LNCaP clone FGC (cell line): ENCODE measurements at places on chromosomes 5 and 9.

DNA sequence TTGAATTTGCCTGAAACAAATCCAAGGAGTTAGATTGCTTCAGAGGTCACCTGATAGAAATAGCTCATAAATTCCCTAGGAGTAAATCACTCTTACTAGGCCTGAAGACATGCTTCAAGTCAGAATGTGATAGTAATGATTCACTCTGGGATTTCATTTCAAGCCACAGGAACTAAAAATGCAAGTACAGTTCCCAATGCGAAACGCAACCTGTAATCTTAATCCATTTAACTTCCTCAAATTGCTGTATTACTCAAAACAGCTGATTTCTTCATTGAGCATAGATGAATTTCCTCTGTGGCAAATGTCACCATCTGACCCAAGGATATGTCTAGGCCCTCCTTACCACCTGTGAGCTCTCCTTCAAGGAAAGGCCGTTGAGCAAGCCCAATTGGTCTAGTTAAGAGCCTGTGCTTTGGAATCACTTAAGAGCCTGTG lies 32.1 kb upstream of the IL6ST start:
- DNase-seq = no peak

GRCh38 chr5:110900829-110901228 lies 162.0 kb downstream of the SLC25A46 start:
- DNase-seq = no peak

GRCh38 chr9:133116346-133117231 lies 4.5 kb downstream of the RALGDS start:
- peak; percentile 68 for DNase-seq

- DNase-seq = no peak
Measured at GRCh38 chr9:99362321-99362720, 140.2 kb downstream of the SEC61B start.

DNA sequence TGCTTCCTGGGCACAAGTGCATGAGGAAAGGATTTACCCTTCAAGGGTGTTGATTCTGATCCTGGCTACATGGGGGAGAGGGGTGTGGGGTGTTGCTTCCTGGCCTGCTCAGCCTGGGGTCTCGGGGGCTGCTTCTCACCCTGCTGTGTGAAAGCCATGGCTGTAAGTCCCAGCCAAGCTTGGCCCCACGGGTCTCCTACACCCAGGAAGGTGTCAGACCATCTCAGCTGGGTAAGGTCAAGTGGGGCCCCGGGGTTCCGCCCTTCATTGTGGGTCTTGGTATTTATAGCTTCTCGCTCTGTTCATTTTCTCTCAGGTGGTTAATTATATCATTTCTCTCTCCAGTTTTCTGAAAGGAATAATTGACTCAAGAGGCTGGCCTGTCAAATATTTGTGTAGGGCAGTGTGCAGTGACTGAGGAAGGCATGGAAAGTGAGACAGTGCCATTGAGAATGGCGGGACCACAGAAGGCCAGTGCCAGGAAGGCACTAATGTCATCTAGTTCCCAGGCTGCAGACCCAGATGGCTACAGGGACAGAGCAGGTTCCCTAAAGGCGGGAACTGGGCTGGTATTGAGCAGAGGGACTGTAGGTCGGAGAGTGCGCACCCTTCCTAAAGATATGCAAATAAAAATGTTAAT lies 126.0 kb downstream of the FOXD1 start:
- DNase-seq = no peak

- no peak for DNase-seq
Measured at GRCh38 chr5:142719836-142720370, 34.0 kb upstream of the FGF1 start.

GRCh38 chr9:3023449-3023848 lies 179.6 kb upstream of the PUM3 start:
- no peak for DNase-seq

- no peak for DNase-seq
Measured at GRCh38 chr9:93288891-93289883, 105.2 kb downstream of the WNK2 start.

DNA sequence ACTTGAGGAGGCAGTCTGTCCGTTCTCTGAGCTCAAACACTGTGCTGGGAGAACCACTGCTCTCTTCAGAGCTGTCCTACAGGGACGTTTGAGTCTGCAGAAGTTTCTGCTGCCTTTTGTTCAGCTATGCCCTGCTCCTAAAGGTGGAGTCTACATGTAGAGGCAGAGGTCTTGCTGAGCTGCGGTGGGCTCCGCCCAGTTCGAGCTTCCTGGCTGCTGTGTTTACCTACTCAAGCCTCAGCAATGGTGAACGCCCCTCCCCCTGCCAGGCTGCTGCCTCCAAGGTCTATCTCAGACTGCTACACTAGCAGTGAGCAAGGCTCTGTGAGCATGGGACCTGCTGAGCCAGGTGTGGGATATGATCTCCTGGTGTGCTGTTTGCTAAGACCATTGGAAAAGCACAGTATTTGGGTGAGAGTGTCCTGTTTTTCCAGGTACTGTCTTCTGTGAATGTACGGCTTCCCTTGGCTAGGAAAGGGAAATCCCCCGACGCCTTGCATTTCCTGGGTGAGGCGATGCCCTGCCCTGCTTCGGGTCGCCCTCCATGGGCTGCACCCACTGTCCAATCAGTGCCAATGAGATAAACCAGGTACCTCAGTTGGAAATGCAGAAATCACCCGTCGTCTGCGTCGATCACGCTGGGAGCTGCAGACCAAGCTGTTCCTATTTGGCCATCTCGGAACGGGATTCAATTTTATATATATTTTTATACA lies 58.5 kb downstream of the CNTRL start:
- DNase-seq = no peak

- no peak for DNase-seq
Measured at GRCh38 chr5:120257358-120257971, 206.6 kb upstream of the PRR16 start.

GRCh38 chr5:11322133-11322532 lies 561.1 kb upstream of the DAP start:
- no peak for DNase-seq

- DNase-seq = no peak
Measured at GRCh38 chr5:168654211-168654721, 75.1 kb upstream of the PANK3 start.

- DNase-seq = peak; percentile 79
Measured at GRCh38 chr5:181243564-181244343, at the start of gene RACK1. Gene RACK1, minus strand, starts transcription at chr5:181243906. Its CDS starts 106 bp downstream, at chr5:181243800.

DNA sequence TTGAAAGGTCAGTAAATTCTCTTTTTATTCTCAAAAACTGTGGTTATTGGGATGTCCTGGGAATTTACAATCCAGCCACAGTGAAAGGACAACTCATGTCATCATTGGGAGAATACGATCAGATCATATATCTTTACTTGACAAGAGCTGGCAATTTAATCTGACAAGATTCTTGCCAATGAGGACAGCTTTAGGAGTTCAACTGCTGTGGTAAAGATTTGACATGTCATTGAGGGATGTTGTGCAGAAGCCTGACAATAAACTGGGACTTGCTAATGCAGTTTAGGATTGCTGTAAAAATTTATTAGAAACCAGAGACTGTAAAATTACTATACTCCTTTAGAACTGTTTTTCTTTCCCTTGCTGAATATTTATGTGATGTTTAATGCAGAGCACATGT lies 1131.0 kb downstream of the MAT2B start:
- DNase-seq = peak; percentile 18

GRCh38 chr5:35924950-35925722 lies 13.3 kb downstream of the CAPSL start:
- peak; percentile 27 for DNase-seq

GRCh38 chr9:106920701-106921283 lies 57.8 kb downstream of the ZNF462 start:
- no peak for DNase-seq

DNA sequence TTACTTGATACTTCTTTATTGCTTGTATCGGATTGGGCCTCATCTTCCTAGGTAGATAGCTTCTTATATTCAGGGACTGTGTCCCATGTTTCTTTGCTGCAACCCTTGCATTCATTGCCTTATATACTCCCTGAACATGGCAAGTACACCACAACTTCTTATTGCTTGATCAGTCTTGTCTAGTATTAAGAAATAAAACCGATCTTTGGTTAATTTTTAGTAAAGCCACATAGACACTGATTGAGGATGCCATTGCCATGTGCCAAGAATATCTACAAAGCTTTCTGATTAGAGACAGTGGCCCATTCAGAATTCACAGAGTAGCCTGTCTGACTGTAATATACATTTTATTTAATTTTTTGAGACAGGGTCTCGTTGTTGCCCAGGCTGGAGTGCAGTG lies 34.7 kb upstream of the ANKRD55 start:
- DNase-seq = no peak

DNA sequence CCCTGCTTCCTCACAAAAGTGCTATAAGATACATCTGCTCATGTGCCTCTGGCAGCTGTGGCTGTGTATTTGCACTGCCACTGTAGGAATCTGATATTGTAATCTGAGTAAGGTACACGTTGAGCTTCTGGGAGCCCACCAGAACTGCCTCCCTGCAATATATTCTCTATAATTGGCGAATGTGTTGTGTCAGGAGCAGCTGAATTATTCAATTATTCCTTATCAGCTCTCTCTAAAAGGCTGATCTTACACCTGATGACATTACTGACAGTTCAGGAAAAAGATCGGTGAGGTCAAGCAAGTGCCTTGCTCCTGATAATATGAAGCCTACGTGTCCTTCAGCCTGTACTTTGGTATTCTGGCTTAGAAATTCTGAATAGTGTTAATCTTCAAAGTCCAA lies 1015.0 kb downstream of the CDH9 start:
- no peak for DNase-seq

- no peak for DNase-seq
Measured at GRCh38 chr5:138566792-138567191, 8.4 kb downstream of the HSPA9 start.

GRCh38 chr5:179380211-179381035 lies 35.2 kb upstream of the ADAMTS2 start:
- DNase-seq = no peak

DNA sequence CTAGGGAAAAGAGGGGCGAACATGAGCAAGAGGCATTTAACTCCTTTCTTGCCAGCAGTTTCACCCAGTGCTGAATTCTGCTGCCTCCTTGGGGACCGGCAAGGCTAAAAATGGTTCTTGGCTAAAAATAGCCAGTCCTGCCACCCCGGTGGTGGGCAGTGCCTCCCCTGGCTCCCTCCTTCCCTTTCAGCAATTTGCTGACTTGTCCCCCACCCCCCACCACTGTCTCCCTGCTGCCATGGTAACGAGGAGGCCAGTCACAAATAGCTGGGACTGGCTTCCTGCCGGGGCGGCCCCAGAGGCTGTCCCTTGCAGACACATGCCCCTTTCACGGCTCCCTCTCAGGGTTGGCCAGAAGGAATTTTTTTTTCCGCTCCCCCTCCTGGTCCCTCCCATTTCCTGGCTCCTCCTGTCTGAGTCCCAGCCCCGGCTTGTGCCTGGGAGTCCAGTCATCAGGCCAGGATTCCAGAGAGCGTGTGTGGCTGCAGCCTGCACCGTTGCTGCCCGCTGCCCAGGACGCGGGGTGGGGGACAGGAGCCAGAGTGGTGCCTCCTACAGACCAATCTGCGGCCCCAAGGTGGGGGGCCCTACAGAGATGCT lies 130.3 kb downstream of the RGS3 start:
- no peak for DNase-seq

GRCh38 chr9:80369641-80370040 lies 797.9 kb downstream of the TLE4 start:
- no peak for DNase-seq

- DNase-seq = no peak
Measured at GRCh38 chr9:131807144-131807983, 67.5 kb upstream of the RAPGEF1 start.

- DNase-seq = no peak
Measured at GRCh38 chr5:1523793-1524480, at the start of gene LPCAT1. Gene LPCAT1, minus strand, starts transcription at chr5:1523960. Its CDS starts 116 bp downstream, at chr5:1523844.

GRCh38 chr5:114412510-114413171 lies 50.8 kb downstream of the KCNN2 start:
- DNase-seq = peak; percentile 38

DNA sequence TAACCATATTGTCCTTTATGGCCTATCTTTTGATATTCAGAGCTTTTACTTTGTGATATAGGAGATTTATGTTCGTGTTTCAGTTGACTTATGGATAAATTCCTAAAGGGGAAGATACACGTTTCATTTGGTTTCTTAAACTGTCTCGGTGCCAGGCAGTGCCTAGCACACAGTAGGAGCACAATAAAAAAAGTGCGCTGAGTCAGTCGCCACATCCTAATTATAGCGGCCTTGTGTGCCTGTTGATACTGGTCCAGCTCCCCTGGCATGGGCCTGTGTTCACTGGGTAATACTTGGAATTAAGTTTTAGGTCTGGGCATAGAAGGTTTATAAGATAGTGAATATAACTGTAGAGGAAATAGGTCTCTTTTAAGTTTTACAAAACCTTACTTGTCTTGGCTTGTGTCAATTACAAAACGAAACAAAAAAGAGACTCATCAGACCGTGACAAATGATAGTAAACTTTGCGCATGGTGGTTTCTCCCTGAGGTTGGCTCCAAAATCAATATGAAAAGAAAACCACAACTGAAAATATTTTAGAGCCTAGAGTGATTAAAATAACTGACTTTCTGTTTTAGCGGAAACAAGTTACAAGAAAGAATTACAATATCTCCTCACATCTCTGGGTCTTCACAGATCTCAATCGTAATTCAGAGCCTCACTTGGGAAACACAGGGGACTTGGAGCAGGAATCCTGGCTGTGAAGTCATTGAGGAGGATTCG lies 84.8 kb downstream of the MVB12B start:
- DNase-seq = no peak

- no peak for DNase-seq
Measured at GRCh38 chr5:75381456-75381855, 44.4 kb downstream of the HMGCR start.

- DNase-seq = no peak
Measured at GRCh38 chr9:4442806-4443205, 47.5 kb upstream of the SLC1A1 start.

DNA sequence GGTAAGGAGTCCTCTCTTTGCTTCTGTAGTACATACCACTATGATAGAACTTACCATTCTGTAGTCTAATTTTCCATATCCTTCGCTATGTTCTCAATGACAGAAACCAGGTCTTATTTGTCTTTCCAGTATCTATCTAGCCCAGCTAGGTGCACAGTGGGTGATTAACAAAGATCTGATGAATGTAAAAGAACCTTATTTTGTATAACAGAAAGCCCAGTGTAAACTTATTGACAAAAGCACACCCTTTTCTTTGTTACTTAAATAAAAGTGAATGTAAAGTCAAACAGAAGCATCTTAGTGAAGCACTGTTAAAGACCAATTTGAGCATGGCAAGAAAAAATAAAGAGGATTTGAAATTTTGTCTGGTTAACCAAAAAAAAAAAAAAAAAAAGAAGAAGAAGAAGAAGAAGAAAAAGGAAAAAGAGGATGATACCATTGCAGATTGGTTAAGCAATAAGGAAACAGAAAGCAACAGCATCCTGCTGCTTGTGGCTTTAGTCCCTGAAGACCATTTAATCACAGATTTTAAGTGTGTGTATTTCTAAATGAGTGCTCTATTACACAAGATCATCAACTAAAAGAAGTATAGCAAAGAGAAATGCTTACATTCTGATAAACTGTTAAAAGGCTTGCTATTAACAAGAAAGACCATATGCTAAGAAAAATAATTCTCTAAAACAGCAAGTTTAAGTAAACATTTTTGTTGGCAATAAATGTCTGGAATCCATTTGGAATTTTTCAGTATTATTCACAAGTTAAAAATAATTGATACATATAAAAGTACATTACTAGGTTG lies 21.2 kb downstream of the MEGF9 start:
- no peak for DNase-seq
